ENCODE measurements at places on chromosomes 7 and 10. TPM values are rescaled to one million over a fixed set of nuclear protein-coding genes. Genes with fewer than 3 reads are reported as not detected.
A peak's percentile ranks its signal among the peaks of the same experiment; 100 is the strongest.

DNA sequence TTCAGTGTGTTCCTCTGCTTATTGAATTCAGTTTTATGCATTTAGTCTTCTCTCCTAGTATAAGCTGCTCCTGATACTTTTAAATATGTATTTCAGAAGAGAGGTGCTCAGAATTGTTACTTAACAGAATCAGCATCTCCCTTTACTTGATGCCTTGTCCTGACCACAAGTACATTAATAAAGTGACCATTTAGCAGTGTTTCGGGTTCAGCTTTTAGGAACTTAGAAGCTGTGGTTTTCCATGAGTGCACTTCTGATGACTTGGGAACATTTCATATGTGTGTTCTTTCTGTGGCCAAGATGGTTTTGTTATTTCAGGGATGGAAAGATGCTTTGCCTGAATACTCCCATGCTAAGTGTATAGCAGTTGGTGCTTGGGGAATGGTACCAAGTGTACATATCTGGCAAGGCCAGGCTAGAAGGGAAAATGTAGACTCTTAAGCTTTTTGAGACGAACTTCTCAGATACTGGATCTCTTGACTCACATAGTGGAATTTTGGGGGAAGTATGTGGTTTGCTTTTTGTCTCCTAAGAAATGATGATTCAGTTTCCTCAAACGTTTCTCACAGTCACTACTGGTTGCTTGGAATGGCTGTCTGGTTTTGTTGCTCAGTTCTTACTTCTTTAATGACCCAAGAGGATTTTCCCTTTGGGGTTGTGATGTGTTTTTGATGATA is 17.2 kb downstream of the SGPL1 start:
- DNase-seq: peak; percentile 55

- no peak for DNase-seq
Observed at GRCh38 chr10:62577076-62577475, 202.9 kb downstream of the ZNF365 start.

DNA sequence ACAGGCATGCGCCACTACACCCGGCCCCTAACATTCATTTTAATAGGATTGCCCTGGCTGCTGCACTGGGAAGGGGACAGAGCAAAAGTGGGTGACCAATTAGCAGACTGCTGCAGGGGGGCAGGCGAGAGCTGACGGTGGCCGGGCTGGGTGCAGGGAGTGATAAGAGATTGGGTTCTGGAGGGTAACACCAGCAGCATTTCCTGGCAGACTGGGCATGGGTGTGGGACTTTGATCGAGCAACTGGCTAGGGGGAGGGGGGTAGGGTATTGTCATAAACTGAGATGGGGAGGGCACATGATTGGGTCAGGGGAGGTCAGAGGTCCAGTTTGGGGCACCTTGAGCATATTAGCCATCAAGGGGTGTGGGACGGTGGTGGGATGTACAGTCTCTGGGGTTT is 20.2 kb upstream of the AMZ1 start:
- no peak for DNase-seq

DNA sequence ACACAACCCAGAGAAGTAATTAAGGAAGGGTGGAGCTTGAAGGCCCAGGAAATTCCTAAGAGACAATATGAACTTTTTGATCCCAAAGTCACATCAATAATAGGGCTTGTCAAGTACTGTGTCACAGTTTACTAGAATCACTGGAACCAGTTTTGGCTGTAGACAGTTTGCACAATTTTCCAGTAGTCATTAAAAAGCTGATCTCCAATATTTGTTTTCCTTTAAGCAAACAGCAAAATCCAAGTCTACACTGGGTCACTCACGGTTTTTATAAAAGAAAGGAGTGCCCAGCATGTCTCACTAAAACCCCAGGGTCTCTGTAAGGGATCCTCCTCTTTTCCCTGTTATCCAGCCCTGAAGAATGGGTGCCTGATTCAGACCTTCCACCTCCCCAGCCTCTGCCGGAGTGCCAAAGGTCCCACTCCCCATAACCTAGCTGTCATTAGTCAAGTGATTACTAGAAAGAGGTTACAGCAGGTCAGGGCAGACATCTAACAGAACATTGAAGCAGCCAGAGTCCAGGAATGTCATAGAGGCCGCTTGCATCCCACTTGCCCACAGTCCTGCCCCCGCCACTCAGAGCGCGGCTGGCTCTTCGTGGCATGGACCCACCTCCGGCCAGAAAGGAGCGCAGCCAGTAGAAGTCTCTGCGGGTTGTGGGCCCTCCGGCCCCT is 552 bp downstream of the SLC25A16 start:
- no peak for DNase-seq

- DNase-seq: peak; percentile 20
Observed at GRCh38 chr10:132632851-132633684, 95.5 kb downstream of the INPP5A start.

- no peak for DNase-seq
Observed at GRCh38 chr7:81780914-81781693, 11.3 kb upstream of the HGF start.

- no peak for DNase-seq
Observed at GRCh38 chr10:119131512-119132240, 27.8 kb downstream of the DENND10 start.

DNA sequence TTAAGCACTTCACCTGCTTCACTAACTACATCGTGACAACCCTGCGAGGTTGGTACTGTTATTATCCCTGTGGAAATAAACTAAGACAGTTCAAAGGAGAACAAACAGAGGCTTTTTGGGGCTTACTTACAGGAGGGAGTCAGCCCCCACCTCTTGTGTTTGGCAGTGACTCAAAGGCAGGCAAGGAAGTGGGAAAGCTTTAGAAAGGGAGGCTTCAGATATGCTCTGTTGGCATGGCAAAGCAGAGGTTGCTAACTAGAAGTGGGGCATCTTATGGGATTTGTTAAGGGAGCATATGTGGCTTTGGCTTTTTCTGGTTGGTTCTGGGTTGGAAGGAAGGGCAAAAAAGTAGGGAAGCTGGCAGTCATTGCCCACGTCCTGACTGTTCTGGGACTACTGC is 84.8 kb upstream of the AOAH start:
- DNase-seq: no peak

GRCh38 chr7:25628446-25628845 is 400.2 kb upstream of the NPVF start:
- DNase-seq: no peak

DNA sequence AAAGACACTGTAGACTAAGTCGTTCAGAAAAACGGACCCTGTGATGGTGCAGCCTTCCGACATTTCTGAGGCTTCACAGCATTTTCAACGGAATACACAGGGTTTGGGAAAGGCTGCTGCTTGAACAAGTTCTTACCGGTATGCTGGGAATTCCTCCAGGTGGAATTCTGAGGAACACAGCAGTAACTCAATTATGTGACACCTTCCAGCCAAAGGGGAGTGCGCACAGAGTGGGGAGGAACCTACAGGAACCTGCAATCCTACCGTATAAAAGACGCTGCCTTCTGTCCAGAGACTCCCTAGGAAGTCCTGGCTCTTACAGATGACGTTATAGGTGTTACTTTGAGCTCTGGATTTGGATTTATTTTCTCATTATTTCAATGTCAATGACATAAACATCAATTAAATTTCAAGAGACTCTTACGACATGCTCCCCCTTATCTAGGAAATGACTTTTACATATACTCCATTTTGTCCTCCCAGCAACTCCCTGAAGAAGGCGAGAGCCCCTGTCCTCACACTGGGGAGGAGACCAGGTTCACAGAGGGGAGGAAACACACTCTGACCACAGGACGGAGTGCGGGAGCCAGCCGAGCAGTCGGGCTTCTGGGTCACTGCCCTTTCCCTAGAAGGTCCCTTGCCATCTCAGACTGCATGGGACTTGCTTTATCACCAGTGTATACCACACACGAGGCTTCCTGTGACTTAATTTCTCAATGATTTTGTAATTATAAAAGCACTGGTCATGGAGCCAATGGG is 27.9 kb downstream of the VIPR2 start:
- DNase-seq: no peak

Gene GIMAP8
- polyA plus RNA-seq: not detected

Gene DCLRE1A
- polyA plus RNA-seq: 4.4 TPM

Gene DEPP1
- polyA plus RNA-seq: 50.3 TPM

Gene HOXA5
- 48.3 TPM for polyA plus RNA-seq

Gene PNLIPRP1
- not detected for polyA plus RNA-seq

Gene C10orf105
- polyA plus RNA-seq: 0.01 TPM

Gene CCDC172
- not detected for polyA plus RNA-seq

Gene MRPS24
- 134 TPM for polyA plus RNA-seq

Gene BTBD16
- polyA plus RNA-seq: not detected

Gene DRGX
- not detected for polyA plus RNA-seq

Gene NKX1-2
- polyA plus RNA-seq: not detected
